Activated CD8-positive, alpha-beta memory T cell treated with anti-CD3 and anti-CD28 coated beads, Interleukin-2, amount 50 U/mL, for 4 hours (primary cell): ENCODE measurements at places on chromosomes 16 and 17.

GRCh38 chr16:85845266-85845665 is 45.8 kb downstream of the COX4I1 start:
- DNase-seq, result no peak

- no peak for DNase-seq
Observed at GRCh38 chr16:26992666-26993349, 73.9 kb upstream of the C16orf82 start.

DNA sequence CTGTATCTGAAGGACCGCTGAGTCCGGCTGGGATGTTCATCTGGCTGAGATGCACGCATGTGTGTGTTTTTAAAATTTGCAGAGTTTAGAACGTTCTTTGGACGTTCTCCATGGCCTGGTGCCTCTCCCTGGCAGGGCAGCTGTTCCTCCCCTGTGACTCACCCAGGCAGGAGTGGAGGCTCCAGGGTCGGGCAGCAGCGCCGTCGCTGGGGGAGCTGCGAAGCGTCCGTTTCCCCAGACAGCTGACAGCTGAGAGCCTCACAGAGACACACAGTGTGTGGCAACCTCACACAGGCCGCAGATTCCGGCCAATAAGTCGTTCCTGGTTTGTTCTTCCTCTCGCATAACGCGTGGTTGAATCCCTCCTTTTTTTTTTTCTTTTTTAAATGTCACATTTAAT is 80.6 kb downstream of the OR1D5 start:
- DNase-seq, result no peak

- no peak for DNase-seq
Observed at GRCh38 chr16:12703935-12704334, 99.8 kb downstream of the CPPED1 start.

DNA sequence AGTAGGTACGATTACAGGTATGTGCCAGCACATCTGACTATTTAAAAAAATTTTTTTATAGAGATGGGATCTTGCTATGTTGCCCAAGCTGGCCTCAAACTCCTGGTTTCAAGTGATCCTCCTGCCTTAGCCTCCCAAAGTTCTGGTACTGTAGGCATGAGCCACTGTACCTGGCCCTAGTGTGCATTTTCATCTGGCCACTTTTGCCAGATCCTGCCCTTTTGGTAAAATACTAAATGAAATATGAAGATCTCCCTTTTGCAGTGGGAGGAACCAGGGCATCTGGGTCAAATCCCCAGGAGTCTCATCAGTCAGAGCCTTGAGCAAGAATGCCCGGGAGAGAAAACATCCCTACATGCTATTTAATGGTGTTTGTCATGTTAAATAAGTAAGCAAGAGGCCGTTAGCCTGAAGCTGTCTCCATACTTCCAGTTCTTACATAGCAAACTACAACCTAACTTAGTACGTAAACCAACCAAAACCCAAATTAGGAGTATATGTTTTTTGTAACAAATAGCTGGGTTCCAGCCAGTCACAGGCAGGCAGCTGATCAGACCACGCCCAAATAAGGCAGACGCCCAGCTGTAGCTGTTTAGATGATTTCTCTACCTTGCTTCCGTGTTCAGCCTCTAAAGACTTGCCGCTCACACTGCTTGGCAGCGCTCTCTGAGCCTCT is 46.5 kb upstream of the CLEC18A start:
- no peak for DNase-seq

- no peak for DNase-seq
Observed at GRCh38 chr17:57834146-57834741, 15.6 kb downstream of the MRPS23 start.

DNA sequence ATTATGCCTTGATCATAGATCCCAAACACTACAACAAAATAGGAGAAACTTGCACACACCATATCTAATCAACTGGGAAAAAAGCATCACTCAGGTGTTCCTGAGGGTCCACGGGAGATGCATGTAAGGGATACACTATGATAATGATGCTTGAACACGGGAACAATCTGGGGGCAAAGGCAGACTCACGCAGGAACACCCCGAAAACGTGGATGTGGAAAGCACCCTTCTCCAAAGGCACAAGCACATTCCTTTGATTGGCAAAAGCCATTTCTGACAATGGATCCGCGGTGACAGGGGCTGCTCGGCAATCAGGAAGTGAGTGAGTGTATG is 1.3 kb downstream of the ZNF652 start:
- DNase-seq, result no peak

GRCh38 chr16:68395167-68395786 is 53.0 kb downstream of the SMPD3 start:
- DNase-seq, result no peak

DNA sequence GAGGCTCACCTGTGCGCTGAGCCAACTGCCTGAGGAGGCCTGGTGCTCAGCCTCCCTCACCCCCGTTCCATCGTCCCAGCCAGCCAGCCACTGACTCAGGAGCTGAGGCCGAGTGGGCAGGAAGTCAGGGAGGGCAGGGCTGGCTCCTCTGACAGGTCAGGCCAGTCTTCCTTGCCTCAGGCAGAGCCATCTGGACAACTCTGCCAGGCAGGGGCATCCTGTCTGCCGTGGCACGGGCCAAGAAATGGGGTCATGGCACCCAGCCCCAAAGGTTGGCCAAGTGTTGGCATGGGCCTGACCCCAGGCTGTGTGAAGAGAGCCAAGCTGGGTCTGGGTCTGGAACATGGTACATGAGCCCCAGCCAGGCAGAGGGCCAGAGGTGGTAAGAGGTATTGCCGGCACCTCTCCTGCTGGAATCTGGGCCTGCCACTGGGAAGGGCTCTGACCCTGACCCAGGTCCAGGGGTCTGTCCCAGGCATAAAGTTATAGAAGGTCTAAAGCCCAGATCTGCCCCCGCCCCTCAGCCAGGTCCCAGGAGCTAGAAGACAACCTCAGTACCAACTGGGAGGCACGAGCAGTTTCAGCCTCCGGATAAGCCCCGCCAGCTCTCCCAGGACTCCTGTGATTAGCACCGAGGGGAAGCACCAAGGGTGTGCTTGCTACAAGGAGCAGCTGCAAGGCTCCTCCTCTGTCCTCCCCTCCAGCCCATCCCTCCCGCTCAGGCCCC is 2.5 kb upstream of the VASN start:
- DNase-seq, result no peak

DNA sequence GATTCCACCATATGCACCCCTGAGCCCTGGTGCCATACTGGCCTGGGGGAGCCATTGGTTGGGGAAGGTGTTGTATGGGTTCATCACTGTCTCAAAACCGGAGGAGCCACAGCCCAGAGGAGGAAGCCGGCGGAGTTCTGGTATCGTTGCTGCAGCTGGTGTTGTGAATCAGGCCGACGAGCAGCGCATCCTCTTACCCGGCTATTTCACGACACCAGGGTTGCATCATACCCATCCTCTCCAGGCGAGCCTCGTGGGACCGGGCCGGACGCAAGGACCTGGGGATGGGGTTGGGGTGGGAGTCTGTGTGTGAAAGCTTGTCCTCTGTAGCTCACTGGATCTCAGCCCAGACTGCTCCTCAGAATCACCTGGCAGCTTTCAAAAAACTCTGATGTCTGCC is 6.6 kb upstream of the SLC12A3 start:
- DNase-seq, result no peak

DNA sequence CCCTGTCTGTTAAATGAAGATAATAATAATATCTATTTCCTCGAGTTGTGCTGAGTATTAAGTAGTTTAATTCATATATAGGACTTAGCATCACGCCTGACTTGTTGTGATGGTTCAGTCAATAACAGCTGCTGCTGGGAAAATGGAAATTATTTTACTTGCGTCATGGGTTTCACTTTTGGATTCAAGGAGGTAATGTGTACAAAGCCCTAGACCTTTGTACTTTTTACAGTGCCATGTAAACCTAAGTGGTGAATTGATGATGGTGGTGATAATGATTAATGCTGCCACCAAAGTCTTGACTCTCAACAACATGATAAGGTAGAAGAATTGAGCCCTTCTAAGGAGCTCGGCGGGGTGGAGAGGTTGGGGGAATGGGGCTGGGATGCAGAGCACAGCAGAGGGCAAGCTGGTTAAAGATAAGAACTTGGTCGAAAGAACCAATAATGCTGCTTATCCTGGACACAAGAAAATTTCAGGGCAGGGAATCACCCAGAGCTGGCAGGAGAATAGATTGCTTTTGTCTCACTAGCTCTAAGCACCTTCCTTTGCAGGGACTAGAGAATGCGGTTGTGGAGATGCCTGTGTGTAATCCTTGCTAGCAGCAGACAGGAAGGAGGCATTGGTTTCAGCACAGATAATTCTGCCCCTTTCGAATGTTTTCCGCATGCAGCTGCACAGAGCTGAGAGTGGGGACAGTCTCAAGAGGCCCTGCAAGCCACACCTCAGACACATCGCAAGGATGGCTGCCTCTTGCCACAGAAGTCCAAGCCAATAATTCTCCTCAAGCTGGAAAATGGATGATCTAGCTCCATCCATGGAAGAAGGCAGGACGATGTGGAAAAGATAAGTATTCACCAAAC is 187.1 kb downstream of the TMEM114 start:
- DNase-seq, result no peak

DNA sequence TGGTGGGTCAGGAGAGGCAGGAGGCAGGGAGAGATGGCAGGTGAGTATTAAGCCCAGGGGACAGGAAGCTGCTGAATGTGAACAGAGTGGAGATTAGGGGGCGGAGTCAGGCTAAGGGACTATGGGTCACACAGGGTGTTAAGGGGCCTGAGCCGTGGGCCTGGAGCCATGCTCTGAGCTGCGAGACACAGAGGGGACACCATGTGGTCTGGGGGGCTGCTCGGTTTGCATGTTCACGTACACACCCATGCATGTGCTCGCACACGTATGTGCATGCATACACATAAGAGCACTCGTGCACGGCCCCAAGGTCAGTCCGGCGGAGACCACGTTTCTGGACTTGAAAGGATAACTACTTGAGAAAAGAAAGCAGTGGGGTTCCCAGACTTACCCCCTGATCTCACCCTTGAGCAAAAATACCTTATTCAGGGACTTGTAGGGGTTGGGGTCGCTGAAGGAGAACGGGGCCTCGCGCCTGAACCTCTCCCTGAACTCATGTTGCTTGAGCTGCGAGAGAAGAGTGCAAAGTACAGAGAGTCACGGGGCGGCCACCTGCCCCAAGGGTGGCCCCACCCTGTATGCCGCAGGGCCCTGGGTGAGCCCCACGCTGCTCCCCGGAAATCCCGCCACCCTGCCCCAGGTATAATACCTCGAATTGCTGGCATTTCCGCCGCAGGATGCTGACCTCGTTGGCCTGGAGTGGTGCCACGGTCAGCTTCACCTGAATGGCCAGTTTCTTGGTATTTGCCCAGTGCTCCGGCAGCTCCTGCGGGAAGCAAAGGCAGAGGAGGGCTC is 50.8 kb downstream of the DNAH17 start:
- no peak for DNase-seq

GRCh38 chr17:33171931-33172330 is 121.2 kb downstream of the ASIC2 start:
- no peak for DNase-seq

GRCh38 chr17:48310748-48311213 is 119.2 kb downstream of the SKAP1 start:
- no peak for DNase-seq

DNA sequence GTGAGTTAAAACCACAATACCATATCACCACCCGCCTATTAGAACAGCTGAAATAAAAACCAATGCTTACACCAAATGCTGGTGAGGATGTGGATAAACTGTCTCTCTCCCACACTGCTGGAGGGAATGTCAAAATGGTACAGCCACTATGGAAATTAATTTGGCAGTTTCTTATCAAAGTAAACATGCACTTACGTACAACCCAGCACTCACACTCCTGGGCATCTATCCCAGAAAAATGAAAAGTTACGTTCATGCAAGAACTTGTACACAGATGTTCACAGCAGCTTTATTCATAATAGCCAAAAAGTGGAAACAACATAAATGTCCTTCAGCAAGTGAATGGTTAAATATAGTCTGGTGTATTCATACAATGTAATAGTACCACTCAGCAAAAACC is 173.2 kb upstream of the MYOCD start:
- DNase-seq, result no peak

DNA sequence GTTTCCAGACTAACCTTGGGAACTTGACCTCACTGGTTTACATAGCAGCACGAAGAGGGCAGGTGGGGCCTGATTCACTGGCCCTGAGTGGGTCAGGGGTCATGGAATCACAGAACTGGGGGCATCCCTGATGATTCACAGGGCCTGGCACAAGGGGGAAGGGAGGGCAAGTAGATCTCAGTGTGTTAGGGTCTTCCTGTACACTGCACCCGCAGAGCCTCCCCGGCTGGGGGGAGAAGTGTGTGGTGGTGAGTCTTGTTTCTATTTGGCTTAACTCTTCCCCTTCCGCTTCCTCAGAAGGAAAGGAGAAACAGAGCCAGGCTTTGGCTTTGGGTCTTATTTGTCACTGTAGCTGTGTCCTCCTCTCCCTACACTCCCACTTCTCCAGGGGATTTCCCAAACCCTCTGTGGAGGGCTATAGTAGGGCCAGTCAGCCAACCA is 3.7 kb downstream of the STARD3 start:
- no peak for DNase-seq

- no peak for DNase-seq
Observed at GRCh38 chr16:48946686-48947370, 334.8 kb downstream of the CBLN1 start.

DNA sequence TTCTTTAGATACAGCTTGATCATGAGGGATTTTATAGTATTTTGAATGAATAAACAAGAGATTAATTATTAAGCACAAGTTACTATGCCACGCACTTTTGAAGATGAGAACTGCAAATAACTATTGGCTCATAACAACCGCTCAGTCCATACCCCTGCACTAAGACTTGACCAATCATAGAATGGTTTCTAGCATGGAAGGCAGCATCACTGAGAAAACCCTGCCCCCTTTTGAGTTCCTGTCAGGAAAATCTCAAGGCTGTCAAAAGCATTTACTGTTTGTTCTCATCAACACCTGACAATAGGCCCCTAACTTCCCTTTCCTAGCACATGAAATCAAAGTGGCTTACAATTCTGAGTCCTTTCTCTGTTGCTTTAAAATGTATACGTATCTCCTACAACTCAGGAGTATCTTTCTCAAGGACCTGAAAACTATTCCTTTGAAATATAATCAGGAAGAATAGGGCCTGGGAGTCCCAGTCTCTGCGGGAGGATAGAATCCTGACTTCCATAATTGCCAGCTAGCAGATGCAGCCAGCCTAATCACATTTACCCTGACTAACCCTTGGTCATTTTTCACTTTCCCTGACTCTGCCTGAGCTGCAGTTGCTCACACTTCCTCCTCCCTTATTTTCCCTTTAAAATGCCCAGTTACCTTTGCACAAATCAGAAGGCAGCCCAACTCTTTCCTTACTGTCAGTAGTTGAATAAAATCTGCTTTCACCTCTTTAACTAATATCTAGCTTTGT is 9.1 kb upstream of the MMD start:
- no peak for DNase-seq

- DNase-seq, result no peak
Observed at GRCh38 chr16:47727131-47727530, 266.0 kb downstream of the PHKB start.
